AG09319 (cell line): ENCODE measurements at places on chromosomes 11 and 22.

DNA sequence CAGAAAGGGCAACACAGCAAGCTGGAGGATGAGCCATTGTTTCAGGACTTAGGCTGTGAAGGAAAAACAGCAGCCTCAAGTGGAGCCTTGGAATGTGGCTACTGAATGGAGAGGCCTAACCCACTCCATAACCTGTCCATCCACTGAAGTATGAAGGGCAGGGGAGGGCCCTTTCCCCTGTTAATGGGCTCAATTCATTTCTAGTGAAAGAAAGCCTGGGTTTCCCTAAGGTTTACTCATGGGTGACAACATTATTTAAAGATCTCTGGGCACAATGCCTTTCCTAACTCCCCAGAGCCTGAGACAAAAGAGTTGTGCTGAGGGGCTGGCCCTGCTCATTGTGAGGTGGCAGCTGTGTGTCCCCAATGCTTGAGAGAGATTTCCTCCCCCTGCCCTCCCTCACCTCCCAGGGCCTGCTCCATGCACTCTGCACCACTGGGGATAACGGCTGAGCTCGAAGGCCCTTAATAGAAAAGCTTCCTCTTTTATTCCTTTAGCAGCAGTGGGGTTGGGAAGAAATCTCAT lies 83.8 kb downstream of the ME3 start:
- no peak for DNase-seq

DNA sequence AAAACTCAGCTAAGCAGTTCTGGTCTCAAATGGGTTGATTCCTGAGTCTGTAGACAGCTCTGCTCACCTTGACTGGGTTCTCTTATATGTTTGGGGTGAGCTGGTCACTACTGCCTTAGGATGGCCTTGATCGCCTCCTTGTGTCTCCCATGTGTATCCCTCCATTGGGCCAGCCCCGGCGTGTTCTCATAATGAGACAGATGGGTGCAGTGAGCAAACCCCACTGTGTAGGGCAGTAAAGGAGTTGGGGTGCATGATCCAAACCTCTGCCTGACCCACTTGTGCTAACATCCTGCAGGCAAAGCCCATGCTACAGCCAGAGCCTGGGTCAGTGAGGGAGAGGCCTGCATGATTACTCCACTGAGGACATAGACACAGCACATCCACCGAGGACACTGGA lies 657.6 kb downstream of the BRD1 start:
- DNase-seq: no peak

- DNase-seq: no peak
Measured at GRCh38 chr11:565921-566509, 5.2 kb downstream of the RASSF7 start.

GRCh38 chr11:9772218-9772617 lies 108.3 kb downstream of the SWAP70 start:
- no peak for DNase-seq

DNA sequence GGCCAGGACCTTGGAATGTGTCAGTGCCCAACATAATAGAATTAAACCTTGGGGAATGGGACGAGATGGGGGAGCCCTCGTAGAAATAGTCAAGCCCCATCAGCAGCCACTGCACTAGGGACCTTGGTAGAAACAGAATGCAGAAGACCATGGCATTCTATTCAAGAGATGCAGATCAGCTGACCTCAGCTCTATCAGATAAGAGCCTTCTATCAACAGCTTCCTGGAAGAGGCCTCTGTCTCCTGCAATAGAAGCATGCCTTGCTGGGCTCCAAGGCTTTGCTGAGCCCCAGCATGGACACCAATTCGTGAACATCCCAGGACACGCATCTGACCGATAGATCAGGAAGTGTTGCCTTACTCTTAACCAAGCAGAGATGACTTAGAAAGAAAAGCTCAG lies 27.5 kb upstream of the FLI1 start:
- no peak for DNase-seq
